ENCODE measurements at places on chromosomes 5 and 9.
A peak's percentile ranks its signal among the peaks of the same experiment; 100 is the strongest.

GRCh38 chr5:79171635-79172245 is 60.1 kb downstream of the BHMT start:
- DNase-seq, result no peak

DNA sequence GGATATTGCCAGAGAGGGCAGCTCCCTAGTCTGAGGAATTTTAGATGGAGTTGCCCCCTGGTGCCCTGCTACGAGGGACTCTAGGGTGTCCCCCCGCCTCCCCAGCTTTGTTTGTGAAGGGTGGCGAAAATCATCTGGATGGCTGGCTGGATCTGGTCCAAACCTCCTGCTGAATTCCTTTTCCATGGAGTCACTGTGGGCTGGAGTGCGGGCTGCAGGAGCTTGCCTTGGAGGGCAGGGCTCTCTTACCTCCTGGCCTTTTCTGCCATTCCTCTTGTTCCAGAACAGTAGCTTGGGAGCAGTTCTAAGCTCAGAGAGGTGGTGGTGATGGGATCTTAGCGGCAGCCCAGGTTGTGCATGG is 2.1 kb downstream of the SYNPO start:
- no peak for DNase-seq

DNA sequence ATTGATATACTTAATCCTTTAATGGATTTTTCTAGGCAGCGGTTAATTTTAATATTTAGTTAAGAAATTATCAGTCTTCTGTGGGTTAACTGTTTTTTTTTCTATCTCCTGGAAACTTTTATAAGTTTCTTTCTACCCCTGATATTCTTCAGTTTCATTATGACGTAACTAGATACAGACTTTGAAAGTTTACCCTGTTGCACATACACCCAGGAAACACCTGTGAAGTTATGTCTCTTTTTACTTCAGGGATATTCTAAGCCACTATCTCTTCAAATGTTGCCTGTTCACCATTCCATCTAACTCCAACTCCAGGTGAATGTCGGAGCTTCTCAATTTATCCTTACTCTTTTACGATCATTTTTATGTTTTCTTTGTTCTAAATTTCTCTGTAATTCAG is 329.0 kb downstream of the ICE1 start:
- no peak for DNase-seq

- no peak for DNase-seq
Observed at GRCh38 chr5:14671414-14671813, 6.9 kb downstream of the OTULIN start.

DNA sequence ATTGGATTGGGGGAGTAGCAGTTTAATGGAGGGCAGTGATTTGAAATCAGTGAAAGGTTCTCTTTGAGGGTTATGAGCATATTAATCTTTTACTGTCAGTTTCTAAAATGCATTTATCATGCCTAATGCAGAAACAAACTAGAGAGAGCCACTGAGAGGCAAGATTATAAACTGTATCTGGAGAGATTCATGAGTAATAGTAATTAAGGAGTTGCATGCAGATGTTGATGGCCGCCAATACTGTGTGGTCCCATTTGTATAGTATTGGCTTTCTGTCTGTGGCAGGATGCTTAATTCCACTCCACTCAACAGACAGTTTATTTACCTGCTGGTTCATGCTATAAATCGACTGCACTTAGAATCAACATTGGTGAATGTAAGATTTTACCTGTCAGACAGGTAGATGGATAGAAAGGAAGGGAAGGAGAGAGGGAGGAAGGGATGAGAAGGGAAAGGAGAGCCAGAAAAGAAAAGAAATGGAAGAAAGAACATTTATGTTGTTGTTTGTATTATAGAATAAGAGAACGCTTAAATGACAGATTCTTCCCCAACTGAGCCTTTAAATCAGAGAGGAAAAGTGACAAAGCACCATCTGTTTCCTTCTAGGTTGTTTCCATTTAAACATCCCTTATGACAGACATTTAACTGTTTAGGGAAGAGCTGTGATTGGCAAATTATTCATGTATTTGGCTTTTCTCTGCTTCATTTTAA is 146.5 kb downstream of the PAM start:
- DNase-seq, result no peak

GRCh38 chr9:16278326-16278999 is 592.0 kb downstream of the BNC2 start:
- no peak for DNase-seq

GRCh38 chr5:61263072-61263471 is 69.0 kb upstream of the ZSWIM6 start:
- DNase-seq, result no peak

DNA sequence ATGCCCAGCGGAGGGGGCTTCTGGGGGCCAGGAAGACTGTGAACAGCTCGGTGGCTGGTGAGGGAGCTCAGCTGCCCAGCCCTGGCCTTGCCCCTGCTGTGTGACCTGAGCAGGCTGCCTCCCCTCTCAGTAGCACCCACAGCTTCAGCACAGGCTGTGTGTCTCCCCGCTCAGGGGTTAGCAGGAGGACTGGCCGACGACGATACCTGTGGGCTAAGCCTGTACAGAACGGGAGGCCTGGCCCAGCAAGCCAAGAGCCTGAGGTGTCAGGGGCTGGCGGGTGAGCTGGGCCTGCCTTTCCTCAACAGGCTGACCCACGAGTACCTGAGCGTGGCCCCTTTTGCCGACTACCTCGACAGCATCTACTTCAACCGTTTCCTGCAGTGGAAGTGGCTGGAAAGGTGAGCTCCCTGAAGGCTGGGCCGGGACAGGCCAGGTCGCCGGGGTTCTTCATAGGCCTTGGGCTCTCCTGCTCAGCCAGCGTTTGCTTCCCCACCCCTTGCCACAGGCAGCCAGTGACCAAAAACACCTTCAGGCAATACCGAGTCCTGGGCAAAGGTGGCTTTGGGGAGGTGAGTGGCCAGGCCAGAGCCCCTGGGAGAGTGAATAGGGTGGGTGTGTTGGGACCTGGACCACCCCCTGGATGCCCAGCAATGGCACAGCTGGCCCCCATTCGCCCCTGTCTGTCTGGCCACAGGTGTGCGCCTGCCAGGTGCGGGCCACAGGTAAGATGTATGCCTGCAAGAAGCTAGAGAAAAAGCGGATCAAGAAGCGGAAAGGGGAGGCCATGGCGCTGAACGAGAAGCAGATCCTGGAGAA is 6.6 kb downstream of the GRK6 start:
- DNase-seq, result no peak

GRCh38 chr9:125296843-125297372 is 35.3 kb downstream of the GAPVD1 start:
- no peak for DNase-seq

- peak; percentile 22 for DNase-seq
Observed at GRCh38 chr9:84697509-84698114, 28.1 kb downstream of the NTRK2 start.

- no peak for DNase-seq
Observed at GRCh38 chr9:136951541-136952320, at the start of gene LCN12. TSS of gene LCN12 (plus strand) at chr9:136952273. CDS start at chr9:136952328, 55 bp downstream.

- no peak for DNase-seq
Observed at GRCh38 chr5:154309805-154310204, 119.3 kb downstream of the GALNT10 start.

- no peak for DNase-seq
Observed at GRCh38 chr9:94802251-94802650, 75.8 kb downstream of the AOPEP start.

DNA sequence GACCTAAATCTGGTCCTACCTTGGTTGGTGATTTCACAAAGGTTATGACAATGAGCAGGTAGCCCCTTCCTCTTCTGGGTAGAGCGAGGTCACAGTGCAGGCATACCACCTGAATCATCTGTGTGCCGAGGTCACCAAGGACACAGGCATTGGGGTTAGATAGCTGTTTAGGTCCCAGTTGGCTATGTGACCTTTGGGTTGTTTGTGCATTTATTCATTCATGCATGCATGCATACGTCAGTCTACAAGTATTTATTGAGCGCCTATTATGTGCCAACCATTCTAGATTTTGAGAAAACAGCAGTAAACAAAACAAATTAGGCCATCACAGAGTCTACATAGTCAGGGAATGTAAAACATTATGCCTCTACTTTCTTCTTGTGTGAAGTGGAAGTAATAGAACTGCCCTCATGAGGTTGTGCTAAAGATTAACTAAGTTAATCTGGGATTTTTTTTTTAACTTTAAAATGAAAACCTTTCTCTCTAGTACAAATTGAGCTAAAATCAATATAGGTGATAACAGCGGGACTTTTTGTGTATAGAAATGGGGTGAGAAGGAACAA is 104.7 kb upstream of the SLC12A2 start:
- no peak for DNase-seq

GRCh38 chr9:81737871-81738507 is 48.6 kb upstream of the TLE1 start:
- DNase-seq, result no peak

DNA sequence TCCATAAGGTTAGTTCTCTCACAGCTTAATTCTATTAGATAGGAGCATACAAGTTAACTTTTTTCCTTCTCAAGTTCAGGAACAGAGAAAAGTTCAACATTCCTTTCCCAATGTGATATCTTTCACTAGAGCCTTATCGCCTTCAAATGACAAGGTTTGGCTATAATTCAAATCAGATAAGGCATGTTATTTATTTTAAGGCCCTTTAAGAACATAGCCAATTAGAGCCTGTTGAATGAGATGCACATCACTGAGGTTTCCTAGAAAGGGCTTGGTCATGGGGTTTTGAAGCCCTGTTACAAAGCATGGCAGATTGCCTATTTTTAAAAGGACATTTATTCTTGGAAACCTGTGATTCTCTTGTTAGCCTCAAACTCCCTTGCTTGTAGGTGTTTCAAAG is 123.4 kb downstream of the BASP1 start:
- no peak for DNase-seq
